Stimulated activated CD4-positive, alpha-beta T cell treated with anti-CD3 and anti-CD28 coated beads, Interleukin-4, amount 100 ng/mL, for 24 hours (primary cell): ENCODE measurements at places on chromosomes 13 and 19.
A peak's percentile ranks its signal among the peaks of the same experiment; 100 is the strongest.

DNA sequence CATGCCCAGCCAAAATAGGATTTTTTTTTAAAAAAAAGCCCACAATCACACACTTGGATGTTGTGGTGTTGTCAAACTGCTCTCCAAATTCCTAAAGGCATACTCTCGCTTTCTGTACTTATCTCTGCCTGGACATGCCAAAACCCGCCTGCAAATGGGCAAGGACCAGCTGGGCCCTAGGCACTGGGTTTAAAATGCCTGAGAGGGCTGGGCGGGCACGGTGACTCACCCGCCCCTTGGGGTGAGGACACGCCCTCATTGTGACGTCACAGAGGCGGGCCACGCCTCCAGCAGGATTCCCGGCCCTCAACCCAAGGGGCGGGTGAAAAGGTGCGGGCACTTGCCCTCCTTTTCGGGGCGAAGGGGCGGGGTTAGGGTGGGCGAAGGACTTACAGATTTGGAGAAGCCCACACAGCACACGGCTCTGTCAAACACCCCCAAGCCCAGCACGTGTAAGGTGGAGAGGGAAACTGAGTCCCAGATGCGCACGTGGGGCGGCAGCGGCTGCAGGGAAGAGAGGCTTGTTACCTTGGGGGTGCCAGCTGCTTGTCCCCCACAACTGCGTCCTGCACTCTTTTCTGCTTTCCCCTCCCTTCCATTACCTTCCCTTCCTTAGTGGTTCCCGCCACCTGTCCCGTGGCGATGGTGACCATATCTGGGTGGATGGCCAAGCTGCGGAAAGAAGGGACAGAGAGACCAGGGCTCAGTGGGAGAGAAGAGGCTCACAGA lies 6.6 kb downstream of the EML2 start:
- DNase-seq: peak; percentile 49

- DNase-seq: no peak
These were observed 2526.7 kb upstream of the PCDH20 start for GRCh38 chr13:63942372-63942771.

- peak; percentile 40 for DNase-seq
These were observed 13.6 kb downstream of the C19orf25 start for GRCh38 chr19:1465191-1466016.

GRCh38 chr19:279656-280055 lies 11.5 kb downstream of the PLPP2 start:
- no peak for DNase-seq

DNA sequence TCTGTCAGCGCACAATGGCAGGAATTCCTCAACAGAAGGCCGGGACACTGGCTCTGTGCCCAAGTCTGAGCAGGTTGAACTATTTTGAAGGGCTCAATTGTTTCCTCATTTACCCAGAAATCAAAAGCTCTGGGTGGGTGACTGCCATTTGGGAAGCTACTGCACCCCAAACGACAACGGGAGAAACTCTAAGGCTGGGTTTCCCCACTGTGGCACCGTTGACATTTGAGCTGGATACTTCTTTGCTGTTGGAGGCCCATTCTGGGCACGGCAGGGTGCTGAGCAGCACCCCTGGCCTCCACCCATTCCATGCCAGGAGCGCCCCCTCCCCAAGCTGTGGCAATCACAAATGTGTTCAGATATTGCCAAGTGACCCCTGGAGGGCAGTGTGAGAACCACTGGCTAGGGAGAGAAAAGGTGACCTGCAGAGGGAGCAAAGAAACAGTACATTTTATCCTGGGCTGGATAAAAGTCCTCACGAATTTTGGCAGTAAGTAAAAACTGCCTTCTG lies 62.5 kb downstream of the RFX2 start:
- DNase-seq: no peak
